ENCODE measurements at places on chromosomes 2 and 18. TPM values are rescaled to one million over a fixed set of nuclear protein-coding genes. Genes with fewer than 3 reads are reported as not detected.

Gene VWA3B
- 0.51 TPM for total RNA-seq

Gene CXCR4
- total RNA-seq: 4.4 TPM

Gene PTPRN
- 0.97 TPM for total RNA-seq

GRCh38 chr18:13359210-13359609 is 140.7 kb downstream of the LDLRAD4 start:
- no peak for DNase-seq

DNA sequence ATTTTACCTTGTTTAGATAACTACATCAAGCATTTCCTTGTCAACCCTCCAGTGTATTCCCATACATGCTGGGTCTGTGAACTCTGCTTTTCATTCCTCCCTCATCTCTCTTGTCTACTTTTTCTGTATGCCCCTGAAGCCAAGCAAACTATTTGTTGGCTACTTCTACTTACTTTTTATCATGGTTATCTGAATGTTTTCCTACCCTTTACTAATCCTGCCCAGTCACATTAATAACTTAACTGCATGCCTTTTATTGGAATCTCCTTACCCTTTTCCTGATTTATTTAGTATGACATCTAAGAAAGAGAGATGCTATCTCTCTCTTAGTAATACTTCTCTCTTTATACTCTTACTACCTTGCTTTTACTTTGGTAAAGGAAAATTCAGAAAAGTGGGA is 17.0 kb downstream of the DCAF17 start:
- no peak for DNase-seq

DNA sequence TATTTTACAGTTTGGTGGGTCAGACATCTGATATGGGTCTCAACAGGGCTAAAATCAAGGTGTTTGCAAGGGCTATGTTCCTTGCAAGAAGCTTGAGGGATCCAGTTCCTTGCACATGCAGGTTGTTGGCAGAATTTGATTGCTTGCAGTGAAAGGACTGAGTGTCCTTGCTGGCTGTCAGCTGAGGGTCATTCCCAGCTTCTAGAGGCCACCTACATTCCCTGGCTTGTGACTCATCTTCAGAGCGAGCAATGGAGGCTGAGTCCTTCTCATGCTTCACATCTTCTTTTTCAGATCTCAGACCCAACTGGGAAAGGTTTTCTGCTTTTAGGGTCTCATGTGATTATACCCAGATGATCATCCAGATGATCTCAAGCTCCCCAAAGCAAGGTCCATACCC is 12.4 kb downstream of the MEX3C start:
- no peak for DNase-seq

DNA sequence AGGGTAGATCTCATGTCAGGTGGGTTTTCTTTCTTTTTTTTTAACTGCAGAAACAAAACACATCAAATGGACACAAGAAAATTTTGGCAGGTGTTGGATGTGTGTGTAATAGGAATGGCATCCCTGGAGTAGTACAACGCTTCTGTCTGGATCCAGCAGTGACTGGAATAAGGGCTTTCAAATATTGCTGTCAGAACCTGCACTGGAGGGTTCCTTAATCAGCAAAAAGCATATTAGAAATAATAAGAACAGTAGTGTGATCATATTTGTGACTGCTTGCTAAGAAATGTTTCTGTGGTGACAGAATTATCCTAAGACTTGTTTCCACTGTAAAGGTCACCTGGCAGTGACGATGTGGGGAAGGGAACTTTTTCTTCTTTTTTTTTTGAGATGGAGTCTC is 30.8 kb downstream of the CREG2 start:
- no peak for DNase-seq

DNA sequence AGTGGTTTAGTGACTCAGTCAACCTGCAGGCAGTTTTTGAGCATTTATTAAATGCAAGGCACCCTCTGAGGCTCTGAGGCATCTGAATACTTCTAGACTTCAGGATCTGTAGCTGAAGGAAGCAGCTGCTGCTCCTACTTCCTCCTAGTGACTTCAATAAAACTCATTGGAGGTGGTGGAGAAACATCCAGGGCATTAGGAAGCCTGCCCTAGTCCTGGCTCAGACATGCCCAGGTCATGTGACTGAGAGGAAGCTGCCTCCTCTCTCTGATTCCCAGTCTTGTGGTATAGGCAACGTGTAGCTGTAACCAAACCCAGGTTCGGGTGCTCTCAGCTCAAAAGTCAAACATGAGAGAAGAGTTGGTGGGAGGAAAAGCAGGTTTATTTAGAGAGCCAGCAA is 287.2 kb upstream of the GYPC start:
- no peak for DNase-seq

GRCh38 chr2:37568565-37568964 is 102.9 kb downstream of the CDC42EP3 start:
- DNase-seq: no peak

DNA sequence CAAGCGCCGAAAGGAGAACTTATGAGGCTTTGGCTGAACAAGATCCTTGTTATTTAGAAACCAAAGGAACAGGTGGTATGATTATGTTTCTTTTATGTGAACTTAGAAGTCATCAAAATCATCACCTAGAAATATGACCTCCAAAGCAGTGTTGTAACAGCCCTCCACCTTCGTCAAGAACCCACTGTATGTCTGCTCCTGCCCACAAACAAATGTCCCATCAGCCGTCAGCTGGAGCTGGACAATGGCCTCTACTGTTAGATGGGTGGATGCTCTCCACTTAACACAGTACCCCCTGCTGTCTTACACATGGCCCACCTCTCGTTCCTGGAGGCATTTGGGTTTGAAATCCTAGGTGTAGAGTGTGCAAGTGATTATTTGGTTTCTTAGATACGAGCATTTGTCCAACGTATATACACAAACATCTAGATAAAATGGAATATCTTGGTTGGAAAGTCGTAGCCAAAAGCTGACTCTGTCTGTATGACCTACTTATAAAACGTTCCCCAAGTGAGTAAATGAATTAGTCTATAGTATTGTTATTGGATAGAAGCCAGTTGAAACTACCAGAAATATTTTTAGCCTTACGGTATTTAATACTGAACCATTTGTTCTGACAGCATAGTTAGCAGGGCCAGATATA is 113.0 kb downstream of the CRIM1 start:
- DNase-seq: no peak

GRCh38 chr2:119808516-119809147 is 48.9 kb downstream of the PTPN4 start:
- no peak for DNase-seq

DNA sequence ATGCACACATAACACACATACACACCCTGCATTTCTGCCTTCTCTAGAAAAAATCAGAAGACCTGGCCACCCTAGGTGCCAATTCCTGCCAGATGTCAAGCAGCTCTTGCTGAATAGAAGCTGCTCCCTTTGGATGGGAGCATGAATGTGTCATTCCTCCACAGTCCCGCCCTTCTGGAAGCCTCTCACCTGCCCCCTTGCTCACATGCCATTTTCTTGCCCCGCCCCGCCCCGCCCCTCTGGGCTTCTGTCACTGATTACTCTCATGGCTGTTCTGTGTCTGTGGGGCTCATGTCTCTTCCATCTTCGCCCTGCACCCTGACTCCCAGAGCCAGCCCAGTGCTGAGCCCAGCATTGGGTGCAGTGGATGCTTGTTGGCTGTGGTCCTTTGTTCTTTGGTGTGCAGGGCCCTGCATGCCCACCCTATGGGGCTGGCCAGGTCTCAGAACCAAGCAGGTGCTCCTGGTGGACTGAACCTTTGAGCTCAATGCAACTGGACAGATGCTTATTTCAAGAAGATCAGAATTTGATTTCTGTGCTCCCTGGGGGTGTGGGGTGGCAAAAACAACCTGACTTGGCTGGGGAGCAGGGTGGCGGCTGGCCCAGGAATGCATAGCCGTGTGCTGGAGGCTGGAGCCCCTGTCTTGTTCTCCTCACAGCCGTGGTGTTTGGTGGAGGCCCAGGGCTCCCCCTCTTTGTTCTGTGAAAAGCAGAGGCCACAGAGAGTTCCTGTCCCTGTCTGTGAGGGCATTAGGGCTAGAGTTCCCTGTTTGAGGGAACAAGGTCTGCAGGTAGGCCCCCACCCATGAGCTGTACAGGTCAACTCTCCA is 140.6 kb upstream of the GLI2 start:
- no peak for DNase-seq

DNA sequence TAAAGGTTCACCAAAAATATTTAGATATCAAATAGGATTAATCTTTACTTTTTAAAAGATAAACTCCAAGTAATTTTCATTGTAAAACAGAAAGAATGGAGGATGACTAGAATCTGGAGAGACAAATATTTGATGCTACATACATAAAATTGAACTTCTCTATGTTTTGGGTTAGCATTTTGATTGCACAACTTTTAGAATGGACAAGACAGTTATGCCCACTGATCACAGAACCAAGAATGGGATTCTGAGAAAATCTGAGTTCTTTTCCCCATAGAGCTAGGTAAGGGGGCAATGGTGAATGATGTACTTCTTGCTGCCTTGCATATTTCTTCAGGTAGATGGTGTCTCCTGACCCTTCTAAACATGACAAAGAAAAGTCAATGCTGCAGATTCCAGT is 191.2 kb upstream of the ZEB2 start:
- DNase-seq: no peak

GRCh38 chr2:72579591-72580180 is 246.1 kb downstream of the EXOC6B start:
- DNase-seq: no peak

Data from cardiac septum (tissue), 1 donor.